ENCODE measurements at places on chromosomes 11 and 22.

DNA sequence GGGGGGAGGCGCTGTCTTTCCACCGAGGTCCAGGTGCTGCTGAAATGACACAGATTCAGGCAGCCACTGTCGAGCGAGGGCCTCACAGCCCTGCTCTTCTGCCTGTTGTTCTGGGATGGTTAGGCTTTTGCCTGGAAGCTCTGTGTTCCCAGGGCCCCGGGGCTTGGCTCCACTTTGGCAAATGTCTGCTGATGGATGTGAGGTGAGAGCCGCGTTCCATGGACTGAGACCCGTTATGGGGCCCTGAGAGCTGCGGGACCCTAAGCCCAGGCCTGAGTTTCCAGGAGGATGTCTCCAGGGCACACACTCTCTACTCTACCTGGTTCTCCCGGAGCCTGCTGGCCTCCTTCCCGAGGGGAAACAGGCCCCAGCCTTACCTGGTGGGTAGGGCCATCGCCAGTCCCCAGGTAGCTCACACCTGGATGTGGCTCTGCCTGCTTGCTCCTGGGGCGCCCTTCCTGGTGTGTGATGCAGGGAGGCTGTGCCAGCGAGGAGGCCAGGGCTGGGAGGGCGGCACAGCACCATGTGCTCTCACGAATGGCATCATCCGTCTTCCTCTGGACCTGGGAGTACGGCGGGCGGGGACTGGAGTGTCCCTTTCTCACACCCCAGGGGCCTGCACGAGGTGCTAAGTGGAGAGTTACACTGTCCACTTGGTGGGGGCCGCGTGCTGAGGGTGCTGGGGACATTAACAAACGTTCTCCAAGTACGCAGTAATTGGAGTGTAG, 435.5 kb downstream of the TBC1D22A start:
- DNase-seq, result peak; percentile 28
- peaks cover 10% of the 10 kb centered on the region for H3K36me3 ChIP-seq
- no peaks in the 10 kb centered on the region for H3K27me3 ChIP-seq

DNA sequence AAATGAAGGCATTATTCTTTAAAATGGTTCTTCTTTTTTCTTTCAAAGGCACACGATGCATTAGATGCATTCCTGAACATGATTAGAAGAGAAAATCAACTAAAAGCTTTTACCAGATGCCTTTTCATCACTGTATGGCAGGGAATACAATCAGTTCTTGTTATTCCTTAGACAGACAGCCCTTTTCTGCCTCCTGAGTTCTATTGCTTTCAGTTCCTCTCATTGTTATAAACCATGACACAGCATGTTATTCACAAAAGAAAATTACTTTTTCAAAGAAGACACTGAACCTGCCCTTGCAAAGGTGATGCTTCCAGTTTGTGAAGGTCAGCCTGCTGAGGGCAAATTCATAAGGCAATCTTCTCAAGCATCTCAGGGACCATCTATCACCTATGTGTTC, 70.1 kb downstream of the FAM181B start:
- H3K36me3 ChIP-seq, result no peaks in the 10 kb centered on the region
- no peak overlapping the region for H3K27ac ChIP-seq
- H3K4me3 ChIP-seq, result no peak overlapping the region
- H3K27me3 ChIP-seq, result no peaks in the 10 kb centered on the region
- peaks cover 3% of the 10 kb centered on the region for H3K4me1 ChIP-seq

DNA sequence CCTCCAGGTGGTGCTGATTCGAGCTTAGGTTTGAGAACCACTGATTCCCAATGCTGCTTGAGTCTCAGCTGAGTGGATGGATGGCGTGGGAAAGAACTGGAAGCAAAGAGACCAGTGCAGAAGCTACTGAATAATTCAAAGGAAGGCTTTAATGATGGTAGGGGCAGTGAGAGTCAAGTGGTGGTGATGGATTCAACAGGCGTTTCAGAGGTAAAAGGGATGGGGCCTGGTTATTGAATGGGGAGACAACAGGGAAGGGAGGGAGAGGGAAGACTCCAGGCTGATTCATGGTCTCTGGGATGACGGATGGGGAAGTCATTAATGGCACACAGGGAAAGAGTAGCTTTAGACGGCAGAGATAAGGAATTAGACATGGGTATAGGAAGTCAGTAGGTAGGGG, 104.3 kb upstream of the TBCEL start:
- no peak overlapping the region for H3K27ac ChIP-seq
- H3K36me3 ChIP-seq, result no peaks in the 10 kb centered on the region
- no peak for DNase-seq
- peaks cover 3% of the 10 kb centered on the region for H3K4me1 ChIP-seq
- no peak overlapping the region for H3K4me3 ChIP-seq

- no peaks in the 10 kb centered on the region for H3K27me3 ChIP-seq
- H3K4me3 ChIP-seq, result no peak overlapping the region
- DNase-seq, result no peak
- peaks cover 22% of the 10 kb centered on the region for H3K4me1 ChIP-seq
- no peak overlapping the region for H3K27ac ChIP-seq
These were observed 75.4 kb downstream of the PHF21A start for GRCh38 chr11:46045811-46046210.

GRCh38 chr11:69674267-69674885, 777 bp downstream of the LTO1 start:
- H3K4me1 ChIP-seq, result peaks cover 23% of the 10 kb centered on the region
- peak overlapping the region; percentile 79 for H3K27ac ChIP-seq
- H3K27me3 ChIP-seq, result peaks cover 3% of the 10 kb centered on the region
- no peak for DNase-seq
- peak overlapping the region; percentile 93 for H3K4me3 ChIP-seq

DNA sequence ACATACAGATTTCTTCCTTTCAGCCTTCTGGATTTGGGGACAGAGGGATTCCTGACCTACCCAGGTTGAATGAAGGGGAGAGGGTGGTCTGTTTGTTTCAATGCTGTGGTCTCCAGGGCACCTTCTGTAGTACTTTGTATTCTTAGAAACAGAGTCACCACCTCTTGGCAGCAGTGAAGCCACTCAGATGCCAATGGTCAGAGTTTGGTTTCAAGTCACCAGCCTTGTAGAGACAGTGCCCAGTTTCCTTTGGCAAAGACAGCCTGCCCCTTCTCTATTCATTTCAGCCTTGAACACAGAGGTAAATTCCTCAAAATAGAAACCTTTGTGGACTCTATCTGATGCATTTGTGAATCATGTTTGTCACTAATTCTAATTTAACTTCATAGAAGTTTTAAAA, 111.7 kb upstream of the RASSF10 start:
- peaks cover 26% of the 10 kb centered on the region for H3K4me1 ChIP-seq
- peaks cover 43% of the 10 kb centered on the region for H3K36me3 ChIP-seq
- no peaks in the 10 kb centered on the region for H3K27me3 ChIP-seq
- no peak for DNase-seq

- peaks cover 7% of the 10 kb centered on the region for H3K36me3 ChIP-seq
- peaks cover 4% of the 10 kb centered on the region for H3K4me1 ChIP-seq
- no peaks in the 10 kb centered on the region for H3K27me3 ChIP-seq
- H3K27ac ChIP-seq, result no peak overlapping the region
- DNase-seq, result no peak
These were observed 9.6 kb upstream of the RGL4 start for GRCh38 chr22:23681026-23681809.

GRCh38 chr11:71266114-71266833, 13.9 kb upstream of the SHANK2 start:
- no peak overlapping the region for H3K4me3 ChIP-seq
- no peak overlapping the region for H3K27ac ChIP-seq
- peaks cover 7% of the 10 kb centered on the region for H3K4me1 ChIP-seq
- H3K27me3 ChIP-seq, result peaks cover 11% of the 10 kb centered on the region
- DNase-seq, result no peak
- no peaks in the 10 kb centered on the region for H3K36me3 ChIP-seq

DNA sequence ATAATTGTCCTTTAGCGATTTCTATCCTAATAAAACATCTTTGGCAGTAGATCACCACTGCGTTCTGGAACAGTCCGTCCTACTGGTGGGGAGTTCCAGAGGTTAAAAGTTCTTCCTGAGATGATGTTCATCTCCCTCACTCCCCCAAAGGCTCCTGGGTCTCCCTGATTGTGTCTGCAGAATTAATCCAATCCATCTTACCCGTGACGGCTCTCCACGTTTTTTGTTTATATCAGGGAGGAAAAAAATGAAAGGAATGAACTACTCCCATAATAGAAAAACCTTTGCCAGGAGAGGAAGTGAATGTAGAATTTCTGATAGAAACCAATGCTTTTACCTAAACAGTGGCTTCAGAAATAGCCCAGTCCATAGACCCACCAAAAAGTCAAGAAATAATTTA, 81.6 kb downstream of the LARGE1 start:
- DNase-seq, result no peak
- H3K27me3 ChIP-seq, result no peaks in the 10 kb centered on the region
- no peaks in the 10 kb centered on the region for H3K36me3 ChIP-seq
- no peak overlapping the region for H3K4me3 ChIP-seq
- H3K27ac ChIP-seq, result peak overlapping the region; percentile 73

- DNase-seq, result no peak
- H3K4me1 ChIP-seq, result peaks cover 9% of the 10 kb centered on the region
- H3K27me3 ChIP-seq, result peaks cover 6% of the 10 kb centered on the region
These were observed 70.7 kb upstream of the PAX6 start for GRCh38 chr11:31881825-31882224.

GRCh38 chr11:106601684-106602297, 416.5 kb downstream of the GUCY1A2 start:
- H3K27me3 ChIP-seq, result no peaks in the 10 kb centered on the region
- H3K36me3 ChIP-seq, result no peaks in the 10 kb centered on the region
- H3K4me3 ChIP-seq, result no peak overlapping the region
- peak overlapping the region; percentile 4 for H3K27ac ChIP-seq

DNA sequence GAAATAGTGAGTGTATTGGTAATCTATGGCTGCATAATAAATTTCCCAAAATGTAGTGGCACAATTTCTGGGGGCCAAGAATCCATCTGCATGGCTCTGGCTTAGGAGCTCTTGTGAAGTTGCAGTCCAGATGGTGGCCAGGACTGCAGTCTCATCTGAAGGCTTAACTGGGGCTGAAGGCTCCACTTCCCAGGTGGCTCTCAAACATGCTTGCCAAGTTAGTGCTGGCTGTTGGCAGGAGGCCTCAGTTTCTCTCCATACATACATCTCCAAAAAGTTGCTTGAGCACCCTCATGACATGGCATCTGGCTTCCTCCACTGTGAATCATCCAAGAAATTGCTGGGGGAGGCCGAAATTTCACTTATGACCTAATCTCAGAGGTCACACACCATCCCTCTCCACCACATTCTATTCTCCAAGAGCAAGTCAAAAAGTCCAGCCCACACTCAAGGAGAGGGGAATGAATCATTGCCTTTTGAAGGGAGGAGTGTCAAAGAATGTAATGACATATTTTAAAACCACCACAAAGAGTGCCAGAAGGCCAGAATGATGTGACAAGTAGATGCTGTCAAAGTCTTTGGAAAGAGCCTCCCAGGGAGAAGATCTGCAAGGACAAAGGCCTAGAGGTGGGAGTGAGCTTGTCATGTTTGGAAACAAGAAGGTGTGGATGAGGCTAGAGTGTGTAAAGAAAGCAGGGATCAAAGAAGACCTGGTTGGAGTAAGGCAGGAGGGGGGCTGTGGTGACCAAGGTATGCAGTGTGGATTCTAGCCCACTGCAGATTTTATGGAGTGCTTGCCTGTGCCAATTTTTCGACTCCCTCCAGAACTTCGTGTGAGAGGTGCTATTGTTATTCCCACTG, 566.2 kb downstream of the MIAT start:
- H3K27ac ChIP-seq, result no peak overlapping the region
- no peak overlapping the region for H3K4me3 ChIP-seq
- H3K27me3 ChIP-seq, result peaks cover 10% of the 10 kb centered on the region
- no peaks in the 10 kb centered on the region for H3K36me3 ChIP-seq

DNA sequence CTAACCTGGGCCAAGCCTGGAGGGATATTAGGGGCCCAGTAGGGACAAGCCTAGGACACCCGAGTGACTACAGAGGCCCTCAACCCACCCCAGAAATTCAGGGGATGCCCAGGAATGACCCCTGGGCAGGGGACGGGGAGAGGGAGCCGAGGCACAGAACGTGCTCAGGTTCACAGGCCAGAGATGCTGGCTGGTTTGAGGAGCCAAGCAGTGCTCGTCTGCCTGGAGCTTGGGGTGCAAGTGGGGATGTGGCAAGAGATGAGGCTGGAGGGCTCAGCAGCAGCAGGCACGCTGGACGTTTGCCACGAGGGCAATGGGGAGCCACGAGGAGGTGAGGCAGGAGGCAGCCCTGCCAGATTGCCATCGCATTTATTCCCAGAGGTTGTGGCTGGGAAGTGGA, 34.0 kb upstream of the EMID1 start:
- no peaks in the 10 kb centered on the region for H3K27me3 ChIP-seq
- no peaks in the 10 kb centered on the region for H3K4me1 ChIP-seq
- DNase-seq, result no peak
- H3K27ac ChIP-seq, result no peak overlapping the region
- no peak overlapping the region for H3K4me3 ChIP-seq

DNA sequence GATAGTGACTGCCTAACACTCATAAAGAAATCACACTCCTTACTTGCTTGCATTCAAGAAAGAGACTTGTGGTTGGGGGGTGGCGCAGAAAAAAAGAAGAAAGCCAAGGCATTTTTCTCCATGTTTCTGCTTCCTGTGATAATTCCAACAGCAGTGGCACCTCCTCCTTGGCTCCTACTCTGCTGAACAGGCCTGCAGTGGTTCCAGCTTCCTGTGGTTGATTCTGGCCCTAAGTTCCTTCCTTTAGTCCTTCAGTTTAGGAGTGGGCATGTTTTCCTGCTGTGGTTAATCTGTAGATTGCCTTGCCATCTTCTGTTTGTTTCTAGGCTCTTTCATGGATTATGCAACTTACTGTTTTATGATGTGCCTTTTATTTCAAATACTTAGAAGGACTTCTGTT, 940.4 kb downstream of the DLG2 start:
- H3K4me1 ChIP-seq, result peaks cover 2% of the 10 kb centered on the region
- H3K27ac ChIP-seq, result no peak overlapping the region
- DNase-seq, result no peak
- no peaks in the 10 kb centered on the region for H3K27me3 ChIP-seq
- H3K36me3 ChIP-seq, result no peaks in the 10 kb centered on the region

GRCh38 chr11:131644204-131644795, 273.9 kb downstream of the NTM start:
- no peak for DNase-seq
- H3K27ac ChIP-seq, result no peak overlapping the region
- H3K27me3 ChIP-seq, result peaks cover 16% of the 10 kb centered on the region

GRCh38 chr22:23580576-23581259, 628 bp upstream of the IGLL1 start:
- H3K27ac ChIP-seq, result no peak overlapping the region
- no peak overlapping the region for H3K4me3 ChIP-seq
- H3K27me3 ChIP-seq, result peaks cover 2% of the 10 kb centered on the region
- no peak for DNase-seq
- no peaks in the 10 kb centered on the region for H3K4me1 ChIP-seq

DNA sequence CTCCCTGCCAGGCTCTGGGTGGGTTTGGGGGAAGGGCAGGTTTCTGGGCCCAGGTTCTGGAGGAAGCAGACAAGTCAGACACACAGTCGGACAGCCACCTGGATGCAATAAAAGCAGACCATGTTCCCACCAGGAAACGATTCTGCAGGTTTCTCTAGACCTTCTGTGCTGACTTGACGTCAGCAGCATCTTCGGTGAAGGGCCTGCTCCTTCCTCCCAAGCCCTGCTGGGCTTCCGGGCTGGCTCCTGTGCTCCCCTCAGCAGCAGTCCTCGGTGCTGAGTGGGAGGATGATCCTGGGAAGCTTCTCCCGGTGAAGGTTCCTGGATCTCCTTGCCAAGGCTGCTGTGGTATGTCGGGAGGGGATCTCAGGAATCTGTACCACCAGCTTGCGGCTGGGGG, 240.0 kb downstream of the GRIK4 start:
- H3K27ac ChIP-seq, result no peak overlapping the region
- no peak for DNase-seq
- H3K4me1 ChIP-seq, result peaks cover 11% of the 10 kb centered on the region
- H3K36me3 ChIP-seq, result no peaks in the 10 kb centered on the region
- no peak overlapping the region for H3K4me3 ChIP-seq
- peaks cover 30% of the 10 kb centered on the region for H3K27me3 ChIP-seq
